ENCODE measurements at places on chromosomes 3 and 15.

GRCh38 chr3:13124631-13125030, 51.4 kb upstream of the IQSEC1 start:
- no peak for DNase-seq

GRCh38 chr3:40422861-40423260, 34.3 kb upstream of the RPL14 start:
- DNase-seq: no peak

DNA sequence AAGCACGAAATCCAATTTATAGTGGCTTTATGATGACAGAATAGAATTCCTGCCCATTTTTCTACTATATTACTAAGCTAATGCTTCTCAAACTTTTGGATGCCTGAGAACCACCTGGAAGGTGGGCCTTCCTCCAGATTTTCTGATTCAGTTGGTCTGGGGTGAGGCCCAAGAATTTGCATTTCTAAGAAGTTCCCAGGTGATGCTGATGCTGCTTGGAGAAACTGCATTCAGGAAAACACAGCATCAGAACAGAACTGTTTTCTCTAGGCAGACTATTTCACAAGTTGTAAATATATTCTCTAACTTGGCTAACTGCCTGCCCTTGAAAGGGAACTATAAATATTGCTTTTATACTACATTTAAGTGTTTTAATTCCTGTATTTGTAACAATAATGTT, 644.9 kb upstream of the DPPA4 start:
- no peak for DNase-seq

GRCh38 chr3:188092648-188093047, 61.3 kb upstream of the LPP start:
- no peak for DNase-seq

- no peak for DNase-seq
Measured at GRCh38 chr3:44992555-44993470, 16.8 kb downstream of the EXOSC7 start.

DNA sequence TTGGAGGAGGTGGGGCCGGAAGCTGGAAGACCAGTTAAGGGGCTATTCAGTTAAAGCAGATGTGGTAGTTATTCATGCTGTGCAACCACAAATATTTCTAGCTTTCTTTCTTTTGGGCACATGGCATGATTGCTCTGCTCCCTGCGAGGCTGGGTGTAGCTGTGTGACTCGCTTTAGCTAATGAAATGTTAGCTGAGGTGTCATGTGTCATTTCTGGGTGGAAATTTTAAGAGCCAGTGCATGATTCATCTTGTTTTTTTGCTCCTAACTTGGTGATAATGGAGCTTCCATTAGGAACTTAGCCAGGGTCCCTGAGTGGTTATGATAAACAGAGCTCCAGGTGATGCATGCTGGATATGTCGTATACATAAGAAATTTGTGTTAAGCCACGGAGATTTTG, 300.6 kb downstream of the SATB1 start:
- DNase-seq: no peak

GRCh38 chr3:4306860-4307259, 3.7 kb downstream of the SETMAR start:
- DNase-seq: no peak

Measured in esophagus squamous epithelium (tissue), 5 donors.